ENCODE measurements at places on chromosomes 12 and 14.

- no peak for DNase-seq
Measured at GRCh38 chr14:100800041-100800440, 25.9 kb upstream of the MEG3 start.

- no peak for DNase-seq
Measured at GRCh38 chr14:68264260-68264569, 444.6 kb downstream of the RAD51B start.

- peak; percentile 7 for DNase-seq
Measured at GRCh38 chr14:101599234-101599885, 38.1 kb downstream of the DIO3 start.

GRCh38 chr12:82047446-82047845, 288.3 kb upstream of the PPFIA2 start:
- no peak for DNase-seq

GRCh38 chr14:69005432-69006148, 26.5 kb upstream of the ACTN1 start:
- DNase-seq, result no peak

GRCh38 chr14:51308866-51309265, 68.8 kb downstream of the TMX1 start:
- no peak for DNase-seq

GRCh38 chr12:109330282-109331230, 17.1 kb upstream of the MYO1H start:
- DNase-seq, result no peak

- DNase-seq, result no peak
Measured at GRCh38 chr12:6747216-6747615, 5.7 kb downstream of the MLF2 start.

DNA sequence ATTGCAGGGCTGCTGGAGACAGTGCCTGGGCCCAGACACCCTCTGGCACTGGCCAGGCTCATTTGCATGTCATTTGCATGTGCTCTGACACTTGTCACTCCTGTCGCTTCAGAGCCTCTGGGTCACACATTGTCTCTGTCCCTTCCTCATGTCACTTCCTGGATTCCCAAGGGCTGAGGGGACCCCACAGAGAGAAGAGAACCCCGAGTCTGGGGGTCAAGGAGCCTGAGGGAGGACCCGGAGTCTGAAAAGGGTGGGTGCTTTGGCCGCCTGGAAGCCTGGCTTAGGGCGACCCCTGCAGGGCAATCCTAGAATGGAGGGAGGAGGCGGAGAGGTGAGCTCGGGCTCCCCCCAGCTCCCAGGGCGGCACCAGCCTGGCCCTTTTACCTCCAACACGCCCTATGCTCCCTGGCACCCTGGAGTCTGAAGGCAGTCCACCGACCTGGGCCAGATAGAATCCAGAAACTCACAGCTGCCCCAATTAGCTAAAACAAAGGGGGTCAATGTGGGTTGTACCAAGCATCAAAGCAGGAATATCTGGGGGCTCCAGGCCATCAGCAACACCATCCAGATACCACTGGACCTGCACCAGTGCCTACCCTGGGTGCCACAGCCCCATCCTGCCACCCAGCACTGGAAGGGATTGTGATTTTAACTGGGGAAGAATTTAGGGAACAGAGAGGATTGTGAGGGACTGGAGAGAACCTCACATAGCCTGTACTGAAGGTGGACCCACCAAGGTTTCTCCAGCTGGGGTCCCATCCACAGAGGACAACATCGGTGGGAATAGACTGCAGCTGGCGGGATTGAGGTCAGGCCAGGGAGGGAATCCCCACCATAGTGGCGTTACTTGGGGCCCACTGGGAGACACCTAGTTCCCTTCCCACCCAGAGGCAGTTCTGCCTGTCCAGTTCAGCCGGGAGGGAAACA, 21.8 kb upstream of the KRT78 start:
- DNase-seq, result peak; percentile 94

DNA sequence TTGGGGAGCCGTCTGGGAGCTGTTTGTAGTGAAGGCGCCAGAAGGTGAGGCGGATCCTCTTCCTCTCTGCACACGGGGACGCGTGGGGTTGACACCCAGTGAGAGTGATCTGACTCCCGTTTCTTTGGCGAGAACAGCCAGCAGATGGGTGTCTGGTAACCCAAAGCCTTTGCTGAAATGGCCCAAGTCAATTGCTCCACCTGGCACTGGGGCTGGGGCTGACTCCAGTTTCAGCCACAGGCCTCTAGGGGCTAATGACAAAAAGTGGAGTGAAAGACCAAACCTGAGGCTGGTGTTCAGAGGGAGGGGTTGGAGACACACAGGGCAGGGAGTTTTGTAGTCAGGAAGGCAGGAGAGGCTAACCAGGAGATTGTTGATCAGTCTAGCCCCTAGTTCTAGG, 87.0 kb downstream of the FRMD6 start:
- no peak for DNase-seq

DNA sequence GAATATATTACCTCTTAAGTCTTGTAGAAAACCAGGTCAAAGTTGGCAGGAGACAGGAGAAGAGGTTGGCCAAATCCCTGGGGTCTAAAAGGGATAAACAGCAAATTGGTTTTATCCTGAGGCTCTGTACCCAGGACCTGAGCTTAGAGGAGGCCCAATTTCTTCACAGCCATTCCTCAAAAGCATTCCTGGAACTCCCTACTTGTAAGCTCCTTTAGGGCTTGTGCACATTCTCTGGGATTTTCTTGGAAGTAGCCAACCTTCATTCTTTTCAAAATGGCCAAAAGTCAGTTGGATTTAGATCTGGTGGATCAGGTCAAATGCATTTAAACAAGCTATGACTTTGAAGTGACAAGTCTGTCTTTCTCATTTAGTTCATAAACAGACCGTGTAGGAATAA, 152.1 kb upstream of the PLXNC1 start:
- no peak for DNase-seq

DNA sequence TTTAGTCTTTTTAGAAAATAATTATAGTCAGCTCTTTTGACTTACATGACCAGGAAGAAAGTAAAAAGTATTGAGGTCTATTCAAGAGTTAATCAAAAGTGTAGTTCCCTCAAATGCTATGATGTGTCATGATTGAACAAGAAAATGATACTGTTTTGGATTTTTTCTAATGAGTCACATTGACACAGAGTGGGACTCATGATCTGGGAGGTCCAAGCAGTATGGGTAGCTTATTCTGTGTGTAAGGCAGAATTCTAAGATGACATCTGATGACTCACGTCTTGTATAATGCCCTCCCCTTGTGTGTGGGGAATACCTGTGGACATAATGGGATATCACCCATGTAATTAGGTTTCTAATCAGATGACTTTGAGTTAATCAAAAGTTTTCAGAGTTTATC, 178.1 kb upstream of the DDHD1 start:
- no peak for DNase-seq

GRCh38 chr14:22336031-22336430, 253.0 kb downstream of the DAD1 start:
- no peak for DNase-seq

GRCh38 chr12:90060031-90060430, 351.4 kb upstream of the ATP2B1 start:
- no peak for DNase-seq

- DNase-seq, result no peak
Measured at GRCh38 chr12:24977060-24977459, 28.2 kb upstream of the BCAT1 start.

GRCh38 chr14:44369401-44370123, 137.5 kb downstream of the FSCB start:
- DNase-seq, result no peak

DNA sequence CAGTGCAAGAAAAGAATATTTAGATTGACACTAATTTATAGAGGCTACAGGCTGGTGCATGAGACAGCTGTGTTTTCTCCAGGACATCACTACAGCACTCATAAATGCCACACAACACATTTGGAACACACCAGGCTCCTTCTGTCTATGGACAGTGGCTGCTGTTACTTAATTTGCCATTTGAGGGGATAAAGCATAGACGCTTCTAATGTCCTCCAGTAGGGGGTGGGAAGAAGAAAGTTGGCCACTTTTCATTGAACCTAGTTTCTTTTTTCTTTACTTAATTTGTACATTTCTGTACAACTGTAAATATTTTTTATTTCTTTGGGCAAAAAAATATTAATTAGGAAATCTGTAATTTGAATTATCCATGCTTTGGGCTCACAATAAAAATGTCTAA, 12.4 kb upstream of the RTN1 start:
- DNase-seq, result no peak

DNA sequence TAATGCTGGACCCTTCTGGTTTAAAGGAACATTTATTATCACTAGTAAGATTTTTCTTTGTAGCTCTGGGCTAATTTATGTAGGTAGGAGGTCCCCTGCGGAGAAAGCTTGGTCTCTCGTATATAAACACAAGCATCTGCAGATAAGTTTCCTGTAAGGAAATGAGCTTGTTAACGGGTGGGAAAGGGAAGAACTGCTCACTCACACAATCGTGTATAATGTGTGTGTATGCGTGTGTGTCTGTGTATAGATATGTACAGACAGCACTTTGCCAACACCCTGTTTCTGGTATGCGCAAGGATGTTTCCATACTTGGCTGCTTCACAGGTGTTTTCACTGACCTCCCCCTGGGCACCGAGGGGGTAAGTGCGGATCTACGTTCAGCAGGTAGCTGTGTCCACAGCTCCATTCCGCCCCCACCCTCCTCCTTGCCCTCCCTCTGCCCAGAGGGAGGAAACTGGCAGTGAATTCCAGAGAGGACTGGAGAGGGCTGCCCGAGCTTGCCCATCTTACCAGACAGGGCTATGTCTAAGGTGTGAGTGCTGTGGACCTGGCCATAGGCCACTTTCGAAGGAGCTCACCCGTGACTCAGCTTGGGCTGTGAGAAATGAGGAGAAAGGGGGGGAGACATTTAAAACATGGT, 65.2 kb downstream of the NINJ2 start:
- DNase-seq, result no peak

DNA sequence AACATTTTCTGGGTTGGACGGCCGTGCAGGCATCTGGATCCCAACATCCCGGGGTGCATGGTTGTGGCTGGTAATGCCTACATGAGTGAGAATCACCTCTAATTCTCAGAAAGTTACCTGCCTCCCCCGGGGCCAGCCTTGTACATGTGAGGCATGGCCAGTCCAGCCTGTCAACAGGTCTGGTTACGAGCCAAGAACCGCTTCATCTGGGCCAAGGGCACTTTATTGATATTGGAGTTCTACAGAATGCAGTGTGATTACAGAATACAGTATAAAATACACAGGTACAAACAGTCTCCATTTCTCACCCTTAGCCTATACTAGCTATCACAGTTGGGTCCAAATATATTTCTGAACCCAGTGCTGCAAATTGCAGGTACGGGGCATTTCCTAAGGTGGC, 84.9 kb upstream of the EVL start:
- DNase-seq, result no peak

- DNase-seq, result no peak
Measured at GRCh38 chr14:105908481-105908911, 382.1 kb downstream of the TMEM121 start.

DNA sequence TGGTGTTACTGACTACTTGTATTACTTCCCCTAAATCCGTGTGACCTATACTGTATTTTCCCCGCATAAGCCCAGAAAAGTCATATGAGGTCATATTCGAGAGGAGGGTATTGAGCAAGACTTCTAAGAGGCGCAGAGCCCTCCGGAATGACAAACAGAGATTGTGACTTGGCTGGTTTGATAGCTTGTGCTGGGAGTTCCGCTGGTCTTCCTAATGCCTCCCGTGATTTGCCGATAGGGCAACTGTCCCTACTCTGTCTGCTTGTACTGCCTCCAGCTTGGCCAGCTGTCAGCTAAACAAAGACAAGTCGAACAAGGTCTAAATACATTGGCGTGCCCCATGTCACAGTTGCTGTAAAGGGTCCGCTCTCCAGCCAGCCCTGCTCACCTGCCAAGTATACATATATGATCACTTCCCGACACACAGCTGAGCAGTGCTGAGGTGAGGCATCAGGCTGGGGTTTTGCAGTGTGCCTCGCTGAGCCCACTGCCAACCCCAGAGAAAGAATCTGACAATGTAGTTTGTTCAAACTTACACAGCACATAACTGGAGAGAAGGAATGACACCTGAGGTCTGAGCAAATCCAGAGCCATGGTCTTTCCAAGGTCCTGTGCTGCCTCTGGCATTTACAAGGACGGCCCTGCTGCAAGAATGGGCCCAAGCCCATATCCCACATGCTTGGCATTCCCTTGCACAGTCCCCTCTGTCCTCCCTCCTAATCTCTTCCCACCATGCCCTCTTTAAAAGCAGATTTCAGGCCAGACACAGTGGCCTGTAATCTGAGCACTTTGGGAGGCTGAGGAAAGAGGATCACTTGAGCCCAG, 23.7 kb downstream of the LGMN start:
- no peak for DNase-seq

DNA sequence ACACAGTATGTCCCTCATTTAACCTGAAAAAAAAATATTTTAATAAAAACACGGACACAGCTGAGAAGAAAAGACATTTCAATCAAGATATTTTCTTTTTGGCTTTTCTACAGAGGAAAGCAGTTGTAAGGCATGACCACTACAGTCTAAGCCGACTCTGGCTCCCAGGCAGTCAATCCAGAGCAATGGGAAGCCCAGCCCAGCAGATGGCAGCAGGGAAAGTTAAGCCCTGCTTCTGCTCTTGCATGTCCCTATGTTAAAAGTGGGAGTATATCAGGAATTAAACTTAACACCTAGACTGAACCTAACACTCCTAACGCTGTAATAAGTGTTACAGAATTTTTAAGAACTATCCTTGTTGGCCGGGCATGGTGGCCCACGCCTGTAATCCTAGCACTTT, 19.5 kb upstream of the HAL start:
- DNase-seq, result no peak

GRCh38 chr12:104508752-104509446, 52.2 kb downstream of the CHST11 start:
- DNase-seq, result no peak

DNA sequence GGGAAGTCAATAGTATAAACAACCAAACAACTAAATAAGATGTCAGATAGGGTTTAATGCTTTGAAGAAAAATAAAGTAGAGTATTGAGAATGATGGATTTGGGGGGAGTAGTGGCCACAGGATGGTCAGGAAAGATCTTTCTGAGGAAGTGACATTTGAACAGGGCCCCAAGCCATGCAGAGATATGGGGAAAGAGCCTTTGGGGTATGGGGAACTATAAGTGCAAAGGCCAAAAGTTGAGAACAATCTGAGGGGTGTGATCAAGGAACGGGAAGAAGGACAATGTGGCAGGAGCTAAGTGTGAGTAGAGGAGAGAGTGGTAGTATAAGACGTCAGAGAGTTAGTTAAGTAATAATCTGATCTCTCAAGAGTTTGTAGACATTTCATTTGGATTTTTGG, 1.3 kb downstream of the MRPS35 start:
- no peak for DNase-seq

Data from stimulated activated CD8-positive, alpha-beta memory T cell treated with anti-CD3 and anti-CD28 coated beads, Interleukin-4, amount 100 ng/mL, for 48 hours (primary cell).